Femur (tissue), 1 donor: ENCODE measurements at places on chromosomes 5 and 9.

DNA sequence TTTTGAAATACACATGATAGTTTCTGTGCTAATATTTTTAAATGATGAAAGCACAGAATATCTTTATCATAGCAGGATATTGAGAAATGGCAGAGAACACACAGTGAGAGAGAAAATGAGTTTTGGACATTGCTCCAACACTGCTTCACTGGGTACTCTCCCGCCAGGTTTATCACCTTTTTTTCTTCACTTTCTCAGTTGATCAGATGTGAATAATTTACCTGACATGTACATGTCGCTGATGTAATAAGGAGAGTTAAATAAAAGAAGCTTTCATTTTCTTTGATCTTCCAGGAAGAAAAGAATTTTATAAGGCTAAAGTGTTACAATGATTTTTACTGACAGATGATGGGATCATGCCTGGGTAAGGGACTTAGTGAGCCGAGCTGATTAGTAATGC is 134.5 kb downstream of the ALDH1A1 start:
- DNase-seq, result no peak

GRCh38 chr5:66344544-66344943 is 200.4 kb downstream of the SREK1 start:
- no peak for DNase-seq

DNA sequence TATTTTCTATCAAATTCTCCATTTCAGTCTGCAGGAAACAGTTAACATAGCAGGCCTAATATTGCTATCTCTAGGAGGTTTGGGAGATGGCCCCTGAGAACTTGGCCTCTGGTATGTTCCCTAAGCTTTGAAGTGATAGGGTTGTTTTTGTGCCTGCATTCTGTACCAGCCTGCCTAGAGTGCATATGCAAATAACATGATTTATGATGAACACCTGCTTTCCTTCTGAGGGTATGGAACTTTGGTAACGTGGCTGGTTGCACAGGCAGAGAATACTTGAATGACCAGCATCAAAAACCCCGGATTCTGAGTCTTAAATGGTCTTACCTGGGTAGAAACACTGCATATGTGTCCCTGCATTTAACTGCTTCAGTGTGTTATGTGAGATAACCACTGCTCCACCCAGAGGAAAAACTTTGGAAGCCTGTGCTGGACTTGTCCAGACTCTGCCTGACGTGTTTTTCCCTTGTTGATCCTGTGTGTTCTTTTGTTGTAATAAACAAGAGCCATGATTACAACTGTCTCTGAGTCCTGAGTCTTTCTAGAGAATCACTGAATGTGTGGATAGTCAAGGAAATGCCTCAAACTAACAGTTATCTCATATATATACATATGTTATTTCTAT is 111.3 kb upstream of the ABCA1 start:
- DNase-seq, result no peak

GRCh38 chr9:130128251-130128650 is 44.0 kb upstream of the NCS1 start:
- peak; percentile 63 for DNase-seq

DNA sequence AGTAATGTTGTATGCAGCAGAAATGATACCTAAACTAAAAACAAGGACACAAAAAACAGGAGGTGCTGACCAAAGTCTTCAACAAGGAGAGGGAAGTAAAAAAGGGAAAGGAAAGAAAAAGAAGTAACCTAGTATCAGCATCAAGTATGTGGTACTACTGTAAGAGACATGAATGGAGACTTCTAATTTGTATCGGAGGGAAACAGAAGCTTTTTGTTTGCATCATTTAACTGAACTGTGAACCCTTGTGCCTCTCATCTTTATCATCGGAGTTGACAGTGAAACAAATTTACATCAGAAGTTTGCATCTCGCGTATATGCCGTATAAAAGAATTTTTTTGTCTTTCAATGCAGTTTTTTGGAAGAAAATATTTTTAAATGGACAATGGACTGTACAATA is 6.3 kb downstream of the SRP19 start:
- no peak for DNase-seq

- DNase-seq, result no peak
Observed at GRCh38 chr5:149041242-149041641, 21.6 kb downstream of the SH3TC2 start.

GRCh38 chr5:52728686-52729085 is 59.0 kb upstream of the ITGA1 start:
- DNase-seq, result no peak

- DNase-seq, result no peak
Observed at GRCh38 chr5:56640763-56641406, 174.5 kb upstream of the MAP3K1 start.

GRCh38 chr5:28725001-28725400 is 1686.6 kb upstream of the CDH9 start:
- DNase-seq, result no peak

- peak; percentile 33 for DNase-seq
Observed at GRCh38 chr5:171207256-171207847, 101.7 kb upstream of the TLX3 start.

- no peak for DNase-seq
Observed at GRCh38 chr5:82975812-82976211, 101.4 kb downstream of the TMEM167A start.

DNA sequence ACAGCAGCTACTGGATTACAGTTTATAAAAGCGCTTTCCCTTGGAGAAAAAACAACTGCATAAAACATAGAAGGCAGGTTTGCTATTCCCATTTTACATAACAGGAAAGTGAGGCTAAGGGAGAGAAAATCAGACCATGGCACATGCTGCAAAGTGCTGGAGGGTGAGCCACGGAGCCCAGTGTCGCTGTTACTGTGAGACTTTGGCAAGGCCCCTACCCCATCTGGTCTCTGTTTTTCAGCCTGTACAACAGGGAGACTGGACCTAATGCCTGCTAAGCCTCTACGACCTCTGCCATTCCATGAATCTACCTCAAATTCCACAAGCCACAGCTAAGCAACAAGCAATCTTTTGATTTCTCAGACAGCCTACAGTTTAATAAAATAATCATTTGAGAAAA is 139.2 kb downstream of the GABBR2 start:
- DNase-seq, result no peak

- no peak for DNase-seq
Observed at GRCh38 chr9:72839085-72839484, 113.8 kb downstream of the ALDH1A1 start.

DNA sequence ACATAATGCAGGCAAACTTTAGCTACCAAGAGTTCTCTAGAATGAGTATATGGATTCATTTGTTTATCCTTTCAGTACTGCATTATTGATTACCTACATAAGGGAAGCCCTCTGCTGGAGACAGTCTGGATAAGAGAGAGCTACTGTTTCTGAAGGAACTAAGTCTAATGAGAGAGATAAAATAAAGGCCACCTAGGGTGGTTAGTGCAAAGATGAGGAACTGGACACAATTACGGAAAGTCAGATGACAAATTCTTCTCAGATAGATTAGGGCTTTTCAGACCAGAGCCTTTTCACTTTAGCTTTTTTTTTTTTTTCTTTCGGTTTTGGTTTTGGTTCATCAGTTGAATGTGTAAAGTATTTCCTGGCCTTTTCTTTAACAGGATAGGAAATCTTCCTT is 31.3 kb downstream of the ISOC1 start:
- no peak for DNase-seq

DNA sequence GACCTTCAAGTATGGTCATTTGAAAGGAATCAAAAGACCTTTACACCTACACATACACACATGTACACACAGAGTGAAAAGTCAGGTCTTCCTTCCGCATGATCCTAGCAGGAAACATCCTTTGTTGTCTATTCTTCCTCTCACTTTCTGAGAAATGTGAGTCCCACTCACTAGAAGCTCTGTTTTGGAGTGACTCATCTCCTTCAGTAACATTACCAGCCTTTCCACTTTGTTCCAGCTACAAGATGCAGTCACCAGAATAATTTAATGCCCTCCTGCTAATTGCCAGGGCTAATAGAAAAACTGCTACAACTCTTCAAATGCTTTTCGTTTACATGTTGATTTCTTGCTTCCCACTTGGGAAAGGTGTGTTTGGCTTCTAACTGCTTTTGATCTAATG is 417.3 kb downstream of the RASEF start:
- DNase-seq, result no peak

DNA sequence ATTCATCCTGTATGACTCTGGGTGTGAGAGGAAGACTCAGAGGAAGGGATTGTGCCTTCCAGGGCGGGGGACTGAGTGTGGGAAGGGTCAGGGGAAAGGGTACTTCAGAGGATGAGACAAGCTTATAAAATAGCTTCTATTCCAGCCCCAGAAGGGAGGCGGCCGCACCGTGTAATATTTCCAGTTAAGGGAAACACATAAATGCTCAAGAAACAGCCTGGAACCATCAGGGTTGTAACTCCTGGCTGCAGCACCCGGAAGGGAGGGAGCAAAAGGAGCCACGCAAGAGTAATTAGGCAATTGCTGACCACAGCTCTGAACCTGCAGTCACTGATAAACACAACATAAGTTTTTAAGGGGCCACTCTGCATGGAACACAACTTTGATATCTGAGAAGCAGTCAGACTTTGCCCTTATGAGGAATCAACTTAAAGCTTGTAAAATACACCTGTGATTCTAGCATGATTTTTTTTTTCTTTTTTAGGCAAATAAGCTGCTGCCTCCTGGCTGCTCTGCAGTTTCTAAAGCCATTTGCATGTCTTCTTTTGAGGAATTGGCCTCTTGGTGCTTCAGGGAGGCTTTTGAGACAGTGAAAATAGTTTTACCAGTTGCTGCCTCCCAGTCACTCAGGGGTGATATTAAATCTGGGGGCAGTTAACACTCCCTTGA is 382.7 kb downstream of the ENC1 start:
- DNase-seq, result peak; percentile 79

DNA sequence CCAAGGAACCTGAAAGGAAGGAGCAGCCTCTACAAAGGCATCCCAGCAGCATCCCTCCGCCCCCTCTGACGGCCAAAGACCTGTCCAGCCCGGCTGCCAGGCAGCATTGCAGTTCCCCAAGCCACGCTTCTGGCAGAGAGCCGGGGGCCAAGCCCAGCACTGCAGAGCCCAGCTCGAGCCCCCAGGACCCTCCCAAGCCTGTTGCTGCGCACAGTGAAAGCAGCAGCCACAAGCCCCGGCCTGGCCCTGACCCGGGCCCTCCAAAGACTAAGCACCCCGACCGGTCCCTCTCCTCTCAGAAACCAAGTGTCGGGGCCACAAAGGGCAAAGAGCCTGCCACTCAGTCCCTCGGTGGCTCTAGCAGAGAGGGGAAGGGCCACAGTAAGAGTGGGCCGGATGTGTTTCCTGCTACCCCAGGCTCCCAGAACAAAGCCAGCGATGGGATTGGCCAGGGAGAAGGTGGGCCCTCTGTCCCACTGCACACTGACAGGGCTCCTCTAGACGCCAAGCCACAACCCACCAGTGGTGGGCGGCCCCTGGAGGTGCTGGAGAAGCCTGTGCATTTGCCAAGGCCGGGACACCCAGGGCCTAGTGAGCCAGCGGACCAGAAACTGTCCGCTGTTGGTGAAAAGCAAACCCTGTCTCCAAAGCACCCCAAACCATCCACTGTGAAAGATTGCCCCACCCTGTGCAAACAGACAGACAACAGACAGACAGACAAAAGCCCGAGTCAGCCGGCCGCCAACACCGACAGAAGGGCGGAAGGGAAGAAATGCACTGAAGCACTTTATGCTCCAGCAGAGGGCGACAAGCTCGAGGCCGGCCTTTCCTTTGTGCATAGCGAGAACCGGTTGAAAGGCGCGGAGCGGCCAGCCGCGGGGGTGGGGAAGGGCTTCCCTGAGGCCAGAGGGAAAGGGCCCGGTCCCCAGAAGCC is 30.8 kb downstream of the CD180 start:
- DNase-seq, result peak; percentile 89

GRCh38 chr5:683551-684481 is 9.3 kb downstream of the TPPP start:
- peak; percentile 17 for DNase-seq

GRCh38 chr5:164355267-164355830 is 849.9 kb downstream of the MAT2B start:
- DNase-seq, result no peak

DNA sequence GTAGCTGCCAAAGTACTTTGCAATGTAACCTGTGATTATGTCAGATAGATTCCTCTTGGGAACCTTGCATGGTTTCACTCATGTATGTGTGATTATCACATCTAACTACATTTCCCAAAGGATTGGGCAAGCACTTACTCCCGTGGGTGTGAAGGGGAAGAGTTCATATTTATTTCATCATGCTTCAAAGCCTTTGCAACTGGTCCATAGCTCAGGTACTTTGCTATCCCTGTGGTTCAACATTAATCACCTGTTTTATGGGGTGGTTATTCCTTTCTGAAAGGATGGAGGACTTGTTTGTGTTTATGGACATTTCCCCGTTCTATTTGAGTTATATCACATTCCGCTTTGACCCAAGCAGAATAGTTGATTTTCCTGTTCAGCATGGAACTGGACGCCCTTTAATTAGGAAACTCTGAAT is 13.6 kb upstream of the ERMP1 start:
- DNase-seq, result no peak

- DNase-seq, result no peak
Observed at GRCh38 chr9:20320921-20321320, 301.4 kb downstream of the MLLT3 start.

- DNase-seq, result no peak
Observed at GRCh38 chr9:123407217-123407851, 51.3 kb downstream of the CRB2 start.

GRCh38 chr5:36666986-36667385 is 60.6 kb downstream of the SLC1A3 start:
- DNase-seq, result no peak

GRCh38 chr5:89156226-89156625 is 273.2 kb upstream of the MEF2C start:
- no peak for DNase-seq

GRCh38 chr5:10451137-10451824 is 9.6 kb downstream of the ROPN1L start:
- no peak for DNase-seq

DNA sequence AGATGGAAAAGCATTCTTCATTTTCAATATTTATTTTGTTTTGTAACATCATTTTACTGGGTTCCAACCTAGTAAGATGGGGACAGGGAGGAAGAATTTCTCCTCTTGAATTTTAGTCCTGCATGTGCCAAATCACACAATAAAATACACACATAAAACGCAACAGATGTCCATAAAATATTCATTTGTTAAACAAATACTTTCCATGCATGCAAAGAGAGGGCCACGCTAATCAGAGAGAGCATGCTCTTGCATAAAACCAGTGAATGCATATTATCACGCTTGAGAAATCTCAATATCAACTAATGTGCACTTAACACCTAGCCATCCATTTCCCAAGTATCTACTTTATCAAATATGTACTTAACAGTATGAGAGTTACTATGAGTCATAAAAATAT is 212.6 kb upstream of the TARS1 start:
- DNase-seq, result no peak
